Activated T-cell treated with anti-CD3 and anti-CD28 coated beads, Interleukin-2, amount 50 U/mL, for 24 hours (primary cell): ENCODE measurements at places on chromosomes 13 and 19.

GRCh38 chr13:19864746-19865309 is 1.4 kb upstream of the ZMYM5 start:
- peaks cover 28% of the 10 kb centered on the region for H3K36me3 ChIP-seq
- H3K27me3 ChIP-seq: no peaks in the 10 kb centered on the region
- peak overlapping the region; percentile 93 for H3K4me3 ChIP-seq

DNA sequence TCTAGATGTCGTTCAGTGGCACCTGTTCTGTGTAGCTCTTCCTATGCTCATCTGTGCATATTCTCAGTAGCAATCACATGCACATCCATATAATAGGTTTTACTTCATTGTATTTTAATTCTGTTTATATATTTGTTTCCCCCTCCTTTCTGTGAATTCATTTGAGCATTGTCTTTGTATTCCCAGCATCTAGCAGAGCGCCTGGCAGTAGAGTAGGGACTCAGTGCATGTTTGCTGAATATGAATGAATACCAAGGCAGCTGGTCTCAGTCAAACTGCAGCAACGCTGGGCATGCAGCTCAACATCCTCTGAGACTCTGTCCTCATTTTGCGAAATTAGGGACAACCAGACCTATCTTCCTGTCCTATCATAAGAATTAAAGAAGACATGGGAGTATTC is 330.1 kb downstream of the SPRY2 start:
- no peaks in the 10 kb centered on the region for H3K27me3 ChIP-seq
- no peak overlapping the region for H3K27ac ChIP-seq
- no peak for DNase-seq
- H3K4me3 ChIP-seq: no peak overlapping the region

DNA sequence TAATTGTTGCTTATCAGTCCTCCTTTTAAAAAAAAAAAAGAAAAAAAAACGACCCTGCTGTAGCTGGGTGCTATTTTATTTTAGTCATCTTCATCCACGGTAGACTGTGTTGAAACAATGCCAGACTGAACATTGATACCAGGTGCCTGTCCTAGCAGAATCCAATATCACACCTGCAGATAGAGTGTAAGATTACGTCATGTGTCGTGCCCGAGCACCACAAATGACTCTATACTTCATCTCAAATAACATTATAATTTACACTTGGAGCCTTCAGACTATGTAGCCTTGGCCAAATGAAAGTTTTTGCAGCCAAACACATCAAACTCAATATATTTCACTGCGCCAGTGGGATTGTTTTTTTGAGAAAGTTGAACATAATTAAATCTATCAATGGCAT is 410.6 kb downstream of the FGF9 start:
- peaks cover 11% of the 10 kb centered on the region for H3K36me3 ChIP-seq
- H3K4me3 ChIP-seq: no peak overlapping the region
- H3K27ac ChIP-seq: no peak overlapping the region
- no peaks in the 10 kb centered on the region for H3K27me3 ChIP-seq
- no peak for DNase-seq
- peaks cover 45% of the 10 kb centered on the region for H3K4me1 ChIP-seq

DNA sequence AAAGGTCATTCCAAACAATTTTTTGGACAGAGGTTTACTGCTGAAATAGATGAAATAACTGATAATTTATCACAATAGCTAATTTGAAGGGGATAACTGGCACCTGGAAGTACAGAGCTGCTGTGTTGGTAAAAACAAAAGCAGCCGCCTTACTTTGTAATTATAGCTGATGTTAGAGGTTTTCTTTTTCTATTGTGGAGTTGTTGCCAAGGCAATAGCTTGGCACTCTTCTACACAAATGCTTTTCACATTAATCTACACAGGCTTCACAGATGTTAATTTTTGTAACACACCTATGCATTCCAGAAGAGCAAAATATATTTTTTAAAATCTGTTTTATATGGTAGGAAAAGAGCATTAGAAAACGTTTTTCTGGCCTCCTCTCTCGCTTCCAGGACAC is 56.9 kb downstream of the LACC1 start:
- no peak overlapping the region for H3K4me3 ChIP-seq
- H3K27ac ChIP-seq: no peak overlapping the region
- no peak for DNase-seq
- peaks cover 3% of the 10 kb centered on the region for H3K27me3 ChIP-seq
- no peaks in the 10 kb centered on the region for H3K4me1 ChIP-seq

DNA sequence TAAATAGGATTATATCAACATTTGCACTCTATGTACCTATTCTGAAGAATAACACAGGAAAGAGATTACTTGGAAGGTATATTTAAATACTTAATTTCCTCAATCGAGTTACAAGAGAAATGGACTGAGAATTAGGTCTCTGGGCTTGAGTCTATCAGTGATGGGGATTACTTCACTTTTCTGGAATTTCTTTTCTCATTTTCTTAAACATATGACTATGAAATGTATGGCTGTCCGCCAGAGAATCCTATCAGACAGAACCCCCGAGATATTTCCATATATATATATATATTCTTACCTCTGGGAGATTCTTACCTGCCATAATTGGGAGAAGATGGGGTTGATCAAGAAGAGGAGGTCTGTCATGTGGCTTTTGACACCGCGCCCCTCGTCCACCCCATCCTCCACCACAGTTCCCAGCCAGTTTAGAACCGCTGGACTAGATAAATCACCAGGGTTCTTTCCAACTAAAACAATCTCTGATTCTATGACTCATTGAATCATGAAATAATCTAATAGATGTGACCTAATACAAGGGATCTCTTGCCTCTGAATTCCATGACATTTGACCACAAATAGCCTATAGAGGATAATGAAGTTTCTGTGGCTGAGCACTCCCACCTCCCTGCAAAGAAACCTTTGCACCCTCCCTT is 231.3 kb downstream of the TBC1D4 start:
- no peak for DNase-seq
- H3K27ac ChIP-seq: no peak overlapping the region
- H3K4me3 ChIP-seq: no peak overlapping the region
- no peaks in the 10 kb centered on the region for H3K4me1 ChIP-seq
- H3K27me3 ChIP-seq: peaks cover 35% of the 10 kb centered on the region

- peaks cover 73% of the 10 kb centered on the region for H3K4me1 ChIP-seq
- peak overlapping the region; percentile 94 for H3K4me3 ChIP-seq
- DNase-seq: no peak
- H3K36me3 ChIP-seq: peaks cover 55% of the 10 kb centered on the region
These were observed 2.6 kb downstream of the REXO1 start for GRCh38 chr19:1845642-1846041.

- no peaks in the 10 kb centered on the region for H3K36me3 ChIP-seq
- H3K4me3 ChIP-seq: no peak overlapping the region
- H3K4me1 ChIP-seq: no peaks in the 10 kb centered on the region
- peaks cover 27% of the 10 kb centered on the region for H3K27me3 ChIP-seq
- no peak overlapping the region for H3K27ac ChIP-seq
These were observed 454.5 kb downstream of the IRS2 start for GRCh38 chr13:109331898-109332297.

- H3K27ac ChIP-seq: no peak overlapping the region
- H3K4me3 ChIP-seq: no peak overlapping the region
- no peak for DNase-seq
- no peaks in the 10 kb centered on the region for H3K36me3 ChIP-seq
These were observed 536.5 kb downstream of the PCDH9 start for GRCh38 chr13:66693656-66694055.

DNA sequence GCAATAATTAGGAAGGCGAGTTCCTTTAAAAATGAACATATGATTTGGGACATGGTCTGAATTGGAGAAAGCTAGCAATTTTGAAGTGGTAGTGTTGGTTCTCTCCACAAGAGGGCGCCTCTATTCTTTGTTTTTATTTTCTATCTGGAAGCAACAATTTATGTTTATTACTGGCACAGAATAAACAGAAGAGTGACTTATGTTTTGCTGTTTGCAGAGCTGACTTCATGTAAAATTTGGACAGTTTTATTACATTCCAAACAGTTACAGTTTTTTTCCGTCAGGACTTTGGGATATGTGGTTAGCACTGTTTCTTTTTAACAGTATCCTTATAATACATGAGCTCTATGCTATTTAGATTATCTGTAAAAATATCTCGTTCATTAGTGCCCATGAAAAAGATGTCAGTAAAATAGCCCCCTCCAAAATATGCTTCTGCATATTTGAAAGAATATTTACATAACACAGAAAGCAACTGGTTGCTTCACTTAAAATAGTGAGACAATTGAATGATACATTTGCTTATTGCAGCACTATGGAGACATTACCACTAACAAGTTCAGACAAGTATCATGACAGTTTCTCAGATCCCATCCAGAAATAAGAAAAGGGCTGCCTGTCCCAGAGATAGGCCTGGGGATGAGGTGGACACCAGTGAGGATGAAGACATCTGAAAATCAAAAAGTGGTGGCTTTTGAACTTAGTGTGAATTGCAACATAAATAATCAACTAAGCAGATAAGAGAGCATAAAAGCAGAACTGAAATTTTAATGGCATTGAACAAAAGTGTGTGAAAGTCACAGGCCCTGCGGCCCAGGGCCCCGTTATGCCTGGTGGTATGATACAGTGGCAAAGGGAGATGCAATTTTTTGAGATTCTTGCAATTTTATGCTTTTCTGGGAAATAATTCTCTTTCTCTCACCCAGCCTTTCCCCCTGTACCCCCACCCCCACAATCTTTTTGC is 32.3 kb upstream of the FGF9 start:
- H3K36me3 ChIP-seq: no peaks in the 10 kb centered on the region
- DNase-seq: no peak
- no peak overlapping the region for H3K4me3 ChIP-seq
- peaks cover 2% of the 10 kb centered on the region for H3K27me3 ChIP-seq
- H3K27ac ChIP-seq: no peak overlapping the region

DNA sequence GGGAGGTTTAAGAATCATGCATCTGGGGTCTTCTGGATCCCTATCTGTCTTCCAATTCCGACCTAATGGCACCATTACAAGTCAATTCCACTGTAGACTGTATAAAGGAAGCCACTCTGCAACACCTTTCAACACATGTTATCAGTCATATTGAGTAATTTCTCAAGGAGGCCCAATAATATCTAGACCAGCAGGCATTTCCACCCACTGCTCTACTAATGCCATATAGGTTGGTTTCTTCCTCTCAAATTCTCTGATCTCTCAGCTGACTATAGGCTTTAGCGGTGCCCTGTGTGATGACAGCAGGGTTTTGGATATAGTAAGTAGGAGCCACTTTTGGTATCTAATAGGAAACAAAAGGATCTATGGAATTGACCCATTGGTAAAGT is 12.4 kb upstream of the ITM2B start:
- peak overlapping the region; percentile 76 for H3K4me3 ChIP-seq
- peaks cover 12% of the 10 kb centered on the region for H3K36me3 ChIP-seq
- peaks cover 61% of the 10 kb centered on the region for H3K4me1 ChIP-seq
- H3K27me3 ChIP-seq: no peaks in the 10 kb centered on the region

GRCh38 chr19:43798546-43799409 is 3.5 kb downstream of the LYPD5 start:
- no peak overlapping the region for H3K27ac ChIP-seq
- H3K4me1 ChIP-seq: peaks cover 12% of the 10 kb centered on the region
- H3K4me3 ChIP-seq: peak overlapping the region; percentile 70
- H3K36me3 ChIP-seq: no peaks in the 10 kb centered on the region

GRCh38 chr13:102905905-102906771 is 60.3 kb downstream of the ERCC5 start:
- H3K4me3 ChIP-seq: no peak overlapping the region
- no peaks in the 10 kb centered on the region for H3K4me1 ChIP-seq
- H3K27ac ChIP-seq: no peak overlapping the region
- DNase-seq: no peak
- H3K27me3 ChIP-seq: peaks cover 23% of the 10 kb centered on the region

GRCh38 chr13:73482556-73482955 is 423.8 kb downstream of the KLF5 start:
- H3K27ac ChIP-seq: no peak overlapping the region
- H3K36me3 ChIP-seq: no peaks in the 10 kb centered on the region
- H3K4me1 ChIP-seq: no peaks in the 10 kb centered on the region

GRCh38 chr13:110705356-110705825 is 525 bp downstream of the CARS2 start:
- H3K27ac ChIP-seq: peak overlapping the region; percentile 94
- H3K27me3 ChIP-seq: no peaks in the 10 kb centered on the region
- peak overlapping the region; percentile 92 for H3K4me3 ChIP-seq

DNA sequence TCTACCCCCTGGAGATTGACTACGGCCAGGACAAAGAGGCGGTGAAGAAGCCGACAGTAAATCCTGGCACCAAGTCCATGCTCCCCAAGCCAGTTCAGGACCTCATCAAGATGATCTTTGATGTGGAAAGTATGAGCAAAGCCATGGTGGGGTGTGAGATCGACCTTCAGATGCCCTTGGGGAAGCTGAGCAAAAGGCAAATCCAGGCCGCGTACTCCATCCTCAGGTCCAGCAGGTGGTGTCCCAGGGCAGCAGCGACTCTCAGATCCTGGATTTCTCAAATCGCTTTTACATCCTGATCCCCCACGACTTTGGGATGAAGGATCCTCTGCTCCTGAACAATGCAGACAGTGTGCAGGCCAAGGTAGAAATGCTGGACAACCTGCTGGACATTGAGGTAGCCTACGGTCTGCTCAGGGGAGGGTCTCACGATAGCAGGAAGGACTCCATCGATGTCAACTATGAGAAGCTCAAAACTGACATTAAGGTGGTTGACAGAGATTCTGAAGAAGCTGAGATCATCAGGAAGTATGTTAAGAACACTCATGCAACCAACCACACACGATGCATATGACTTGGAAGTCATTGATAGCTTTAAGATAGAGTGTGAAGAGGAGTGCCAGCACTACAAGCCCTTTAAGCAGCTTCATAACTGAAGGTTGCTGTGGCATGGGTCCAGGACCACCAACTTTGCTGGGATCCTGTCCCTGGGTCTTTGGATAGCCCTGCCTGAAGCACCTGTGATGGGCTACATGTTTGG is 24.0 kb upstream of the ANKRD10 start:
- H3K4me1 ChIP-seq: peaks cover 42% of the 10 kb centered on the region
- peaks cover 15% of the 10 kb centered on the region for H3K36me3 ChIP-seq
- H3K27me3 ChIP-seq: peaks cover 25% of the 10 kb centered on the region
- no peak for DNase-seq

GRCh38 chr13:91079176-91079575 is 268.3 kb upstream of the MIR17HG start:
- no peak overlapping the region for H3K4me3 ChIP-seq
- H3K4me1 ChIP-seq: no peaks in the 10 kb centered on the region
- H3K27me3 ChIP-seq: no peaks in the 10 kb centered on the region
- DNase-seq: no peak
- H3K27ac ChIP-seq: no peak overlapping the region

- H3K27ac ChIP-seq: peak overlapping the region; percentile 97
- no peak for DNase-seq
- no peaks in the 10 kb centered on the region for H3K27me3 ChIP-seq
- peaks cover 91% of the 10 kb centered on the region for H3K4me1 ChIP-seq
- peaks cover 91% of the 10 kb centered on the region for H3K36me3 ChIP-seq
- H3K4me3 ChIP-seq: peak overlapping the region; percentile 69
These were observed 8.6 kb downstream of the RGCC start for GRCh38 chr13:41465898-41466320.
